Pons (tissue), 1 donor: ENCODE measurements at places on chromosomes 11 and 22.

DNA sequence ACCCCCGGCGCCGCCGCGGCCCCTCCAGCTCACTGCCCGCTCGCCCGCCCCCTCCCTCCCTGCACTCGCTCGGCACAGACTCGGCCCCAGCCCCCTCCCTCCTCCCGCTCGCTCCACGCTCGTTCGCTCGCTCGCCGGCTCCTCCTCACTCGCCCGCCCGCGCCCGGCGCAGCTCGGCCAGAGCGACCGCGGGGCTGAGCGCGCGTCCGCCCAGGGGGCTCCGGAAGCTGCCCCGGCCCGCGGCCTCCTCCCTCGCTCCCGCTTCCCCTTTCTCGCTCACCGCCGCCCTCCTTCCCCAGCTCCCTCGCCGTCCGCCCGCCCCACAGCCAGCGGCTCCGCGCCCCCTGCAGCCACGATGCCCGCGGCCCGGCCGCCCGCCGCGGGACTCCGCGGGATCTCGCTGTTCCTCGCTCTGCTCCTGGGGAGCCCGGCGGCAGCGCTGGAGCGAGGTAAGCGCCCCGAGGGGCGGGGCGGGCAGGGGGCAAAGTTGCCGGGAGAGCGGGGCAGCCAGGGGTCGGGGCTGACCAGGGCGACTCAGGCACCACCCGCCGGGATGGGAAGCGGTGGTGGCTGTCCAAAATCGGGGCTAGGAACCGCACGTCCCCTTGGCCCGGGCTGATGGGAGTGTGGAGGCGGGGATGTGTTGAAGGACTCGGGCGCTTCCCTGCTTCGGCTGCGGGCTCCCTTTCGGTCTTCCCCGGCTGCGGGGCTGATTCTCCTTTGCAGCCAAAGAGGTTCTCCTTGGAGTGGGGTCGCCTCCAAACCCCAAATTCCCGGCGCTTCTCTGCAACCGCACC, at the start of gene SEZ6L:
TSS of gene SEZ6L (plus strand) at position 148 of the 797 bp plus-strand sequence. CDS start at position 356, 208 bp downstream.
- DNase-seq, result no peak

DNA sequence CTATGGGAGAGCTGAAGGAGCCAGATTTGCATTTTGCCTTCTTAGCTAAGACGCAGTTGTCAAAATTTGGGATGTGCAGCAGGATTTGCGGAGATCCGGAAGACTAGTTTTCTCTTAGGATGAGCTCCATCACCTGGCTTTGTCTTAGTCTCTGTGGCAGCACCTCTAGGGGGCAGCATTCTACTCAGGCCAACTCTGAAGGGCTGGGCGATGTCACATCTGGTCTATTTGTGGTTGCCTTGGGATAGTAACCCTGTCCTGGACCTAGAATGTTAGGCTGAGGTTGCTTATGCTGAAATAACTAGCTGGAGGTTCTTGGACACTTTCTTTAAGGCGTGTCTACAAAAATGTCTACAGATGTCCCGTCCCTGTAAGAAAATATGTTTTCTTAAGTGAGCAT, 116.2 kb downstream of the FAT3 start:
- no peak for DNase-seq

DNA sequence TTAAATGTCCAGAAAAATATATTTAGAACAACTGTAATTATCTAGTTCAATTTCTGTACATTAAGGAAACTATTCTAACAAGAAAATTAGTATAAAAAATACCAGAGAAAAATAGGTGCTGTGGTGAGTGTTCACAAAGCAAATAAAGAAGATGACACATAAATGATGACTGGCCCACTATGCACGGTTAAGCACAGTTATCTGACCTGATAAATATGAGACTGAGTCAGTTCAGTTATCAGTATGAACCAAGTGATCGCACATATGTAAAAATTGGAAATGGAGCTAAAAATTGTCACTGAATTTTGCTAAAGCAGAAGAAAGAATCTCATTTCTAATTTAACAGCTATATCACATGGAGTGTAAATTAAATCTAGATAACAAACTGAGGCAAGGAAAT, 18.8 kb upstream of the MAML2 start:
- no peak for DNase-seq

- DNase-seq, result peak; percentile 59
Observed at GRCh38 chr22:30605449-30606110, 1.4 kb upstream of the TCN2 start.

GRCh38 chr11:67301951-67302516, 1.3 kb upstream of the SSH3 start:
- DNase-seq, result no peak

GRCh38 chr11:59263225-59263894, 50.6 kb upstream of the MPEG1 start:
- no peak for DNase-seq

DNA sequence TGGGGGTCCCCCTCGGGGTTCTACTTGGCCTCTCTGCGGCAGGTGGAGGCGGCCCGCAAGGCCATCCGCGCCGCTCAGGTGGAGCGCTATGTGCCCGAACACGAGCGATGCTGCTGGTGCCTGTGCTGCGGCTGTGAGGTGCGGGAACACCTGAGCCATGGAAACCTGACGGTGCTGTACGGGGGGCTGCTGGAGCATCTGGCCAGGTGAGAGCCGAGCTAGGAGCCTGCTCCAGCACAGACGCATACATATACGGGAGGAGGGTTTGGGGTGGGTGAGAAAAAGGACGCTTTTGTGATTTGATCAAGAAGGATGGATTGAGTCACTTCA, 415 bp downstream of the CENATAC start:
- no peak for DNase-seq

GRCh38 chr11:22177186-22177585, 15.7 kb upstream of the ANO5 start:
- DNase-seq, result no peak

DNA sequence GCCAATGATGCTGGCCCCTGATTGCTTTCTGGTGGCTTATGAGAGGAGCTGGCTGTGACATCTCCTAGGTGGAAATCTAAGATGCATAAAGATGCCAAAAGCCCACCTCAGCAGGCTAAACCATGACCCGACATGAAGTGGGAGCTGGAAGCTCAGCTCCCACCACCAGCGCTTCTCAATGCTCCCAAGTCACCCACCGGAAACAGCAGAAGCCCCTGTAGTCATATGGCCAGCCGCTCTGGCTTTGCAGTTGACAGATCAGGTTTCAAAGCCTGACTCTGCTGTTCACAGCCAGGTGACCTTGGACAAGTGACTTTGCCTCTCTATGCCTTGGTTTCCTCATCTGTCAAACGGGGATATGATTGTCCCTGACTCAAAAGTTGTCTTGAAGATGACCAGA, 29.1 kb upstream of the ANO1 start:
- no peak for DNase-seq

DNA sequence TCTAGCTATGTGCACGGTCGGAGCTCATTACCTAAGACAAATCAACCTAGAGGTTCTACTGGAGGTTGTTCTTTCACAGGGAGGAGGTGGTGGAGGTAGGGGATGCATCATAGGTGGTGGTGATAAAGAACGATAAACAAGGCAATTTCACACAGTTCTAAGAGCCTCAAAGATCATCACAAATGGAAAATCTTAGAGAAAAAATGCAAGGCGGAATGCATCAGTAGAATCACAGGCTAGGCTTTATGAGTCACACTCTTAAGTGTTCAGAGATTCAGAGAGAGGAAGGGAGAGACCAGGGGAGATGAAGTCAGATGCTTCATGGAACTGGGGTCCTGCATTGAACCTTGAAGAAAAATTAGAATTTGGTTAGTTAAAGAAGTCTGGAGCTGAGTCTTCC, 58.3 kb downstream of the TMPRSS5 start:
- DNase-seq, result no peak

DNA sequence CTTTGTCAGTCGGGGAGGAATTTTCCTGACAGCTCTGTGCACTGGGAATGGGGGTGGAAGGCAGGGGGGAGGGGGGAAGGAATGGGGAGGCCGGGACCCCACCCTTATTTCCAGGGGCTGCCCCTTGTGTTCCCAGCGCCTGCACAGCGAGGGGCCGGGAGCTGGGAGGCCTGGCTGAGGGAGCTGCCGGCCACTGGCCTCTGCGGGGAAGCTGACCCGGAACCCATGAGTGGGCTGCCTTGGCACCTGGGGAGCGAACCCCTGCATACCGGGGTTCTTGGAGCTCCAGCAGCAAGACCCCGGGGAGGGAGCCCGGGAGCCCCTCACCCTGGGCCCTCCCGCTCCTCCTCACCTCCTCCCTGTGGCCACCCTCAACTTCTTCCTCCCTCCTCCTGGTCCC, 3.5 kb downstream of the H19 start:
- DNase-seq, result no peak

GRCh38 chr22:44667829-44668189, 34.2 kb upstream of the PRR5 start:
- no peak for DNase-seq

GRCh38 chr11:102589047-102589459, 36.1 kb downstream of the MMP20 start:
- no peak for DNase-seq

- no peak for DNase-seq
Observed at GRCh38 chr11:64141081-64141783, 24.7 kb downstream of the MACROD1 start.

- DNase-seq, result no peak
Observed at GRCh38 chr11:100810146-100810545, 123.1 kb downstream of the ARHGAP42 start.

- no peak for DNase-seq
Observed at GRCh38 chr22:31869739-31870138, 74.6 kb upstream of the YWHAH start.

DNA sequence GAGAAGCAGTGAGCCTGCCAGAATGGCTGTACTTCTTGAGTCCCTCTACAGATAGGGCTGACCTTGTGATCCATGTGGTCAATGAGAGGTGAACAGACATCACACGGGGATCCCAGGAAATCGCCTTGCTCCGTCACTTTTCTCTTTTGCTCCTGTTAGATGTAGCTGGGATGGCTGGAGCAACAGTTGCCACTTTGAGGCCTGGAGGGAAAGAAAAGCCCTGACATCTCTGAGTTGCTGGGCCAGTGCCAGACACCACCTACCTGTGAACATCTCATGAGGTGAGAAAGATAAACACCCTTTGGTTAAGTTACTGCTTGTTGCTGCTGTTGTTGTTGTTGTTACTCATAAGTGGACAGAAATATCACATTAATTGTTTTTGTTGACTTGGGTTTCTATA, 840.3 kb downstream of the TBC1D22A start:
- no peak for DNase-seq

- DNase-seq, result no peak
Observed at GRCh38 chr11:70026726-70027125, 51.4 kb upstream of the ANO1 start.

DNA sequence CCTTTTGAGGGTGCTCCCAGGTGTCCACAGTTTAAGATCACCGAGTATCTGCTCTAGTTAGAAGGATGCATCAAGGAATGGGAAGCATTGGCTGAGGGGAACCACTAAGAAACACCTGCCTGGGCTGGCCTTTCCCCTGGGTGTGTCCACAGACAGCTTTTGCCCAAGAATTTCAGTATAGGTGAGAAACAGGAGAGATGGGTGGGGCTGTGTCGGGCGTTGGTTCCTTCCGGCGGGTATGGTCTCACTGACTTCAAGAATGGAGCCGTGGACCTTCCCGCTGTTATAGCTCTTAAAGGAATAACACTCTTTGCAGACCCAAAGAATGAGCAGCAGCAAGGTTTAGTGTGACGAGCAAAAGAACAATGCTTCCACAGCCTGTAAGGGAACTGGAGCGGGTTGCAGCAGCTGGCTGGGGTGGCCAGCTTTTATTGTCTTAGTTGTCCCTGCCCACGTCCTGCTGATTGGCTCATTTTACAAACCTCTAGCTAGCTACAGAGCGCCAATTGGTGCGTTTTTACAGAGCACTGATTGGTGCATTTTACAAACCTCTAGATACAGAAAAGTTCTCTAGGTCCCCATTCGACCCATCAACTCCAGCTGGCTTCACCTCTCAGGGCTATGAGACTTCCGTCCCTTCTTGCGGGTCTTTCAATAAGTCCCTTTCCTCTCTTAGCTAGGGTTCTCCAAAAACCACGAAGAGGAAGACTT, 2.4 kb downstream of the FADS1 start:
- DNase-seq, result peak; percentile 86

- no peak for DNase-seq
Observed at GRCh38 chr11:101907815-101908214, 7.0 kb upstream of the CEP126 start.

GRCh38 chr22:44920183-44920582, 89.6 kb downstream of the PHF21B start:
- DNase-seq, result no peak

- no peak for DNase-seq
Observed at GRCh38 chr22:22068657-22069056, 86.1 kb upstream of the TOP3B start.

DNA sequence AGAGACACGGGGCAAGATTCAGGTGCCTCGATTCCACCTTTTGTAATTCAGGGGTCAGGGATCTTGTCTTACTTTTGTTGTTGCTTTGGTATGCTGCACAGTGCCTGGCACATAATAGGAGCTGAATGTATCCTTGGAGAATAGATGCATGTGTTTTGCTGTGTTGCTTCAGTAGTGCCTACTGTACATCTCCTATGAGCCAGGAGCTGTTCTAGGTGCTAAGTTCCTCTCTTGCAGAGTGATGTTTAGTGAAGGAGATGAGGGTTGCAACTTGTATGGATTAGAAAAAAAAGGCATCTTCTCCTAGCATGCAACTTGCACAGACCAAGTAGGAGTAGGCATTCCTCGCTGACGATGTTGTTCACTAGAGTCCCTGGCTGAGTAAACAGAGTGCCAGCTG, 555.4 kb downstream of the NTM start:
- no peak for DNase-seq

- DNase-seq, result no peak
Observed at GRCh38 chr22:47811971-47812370, 1049.5 kb downstream of the TBC1D22A start.

GRCh38 chr11:79471071-79471844, 30.4 kb upstream of the TENM4 start:
- no peak for DNase-seq

GRCh38 chr11:33775832-33776470, 1.6 kb upstream of the FBXO3 start:
- DNase-seq, result no peak

DNA sequence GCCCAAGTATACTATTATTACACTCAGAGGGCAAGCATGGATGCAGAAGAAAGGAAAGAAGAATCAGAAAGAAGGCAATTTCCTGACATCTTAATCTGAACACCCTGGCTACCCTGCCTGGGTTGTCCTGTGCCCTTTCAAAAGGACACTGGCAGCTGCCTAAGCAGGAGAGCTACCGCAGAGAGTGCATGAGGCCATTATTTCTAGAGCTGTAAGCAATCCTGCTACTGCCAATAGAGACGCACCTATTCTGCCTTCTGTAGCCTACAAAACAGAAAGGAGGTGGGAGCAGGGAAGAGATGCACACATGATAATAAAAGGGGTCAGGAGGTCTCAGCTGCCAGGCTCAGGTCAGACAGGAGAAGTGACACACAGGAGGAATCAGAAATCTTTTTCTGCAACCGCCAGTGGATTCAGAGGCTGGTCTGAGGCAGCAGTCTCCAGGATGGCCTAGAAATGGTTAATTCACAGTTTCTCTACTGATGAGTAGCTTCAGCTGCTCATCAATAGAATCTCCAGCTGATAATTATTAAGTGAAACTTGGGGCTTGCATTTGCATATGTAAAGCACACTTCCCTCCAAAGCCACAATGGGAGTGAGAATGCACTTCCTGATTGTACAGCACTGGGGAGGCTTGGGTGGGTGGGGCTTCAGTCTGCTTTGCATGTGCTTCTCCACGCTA, 253.9 kb downstream of the LARGE1 start:
- DNase-seq, result no peak

- DNase-seq, result peak; percentile 36
Observed at GRCh38 chr11:117180020-117180419, 1.5 kb downstream of the SIDT2 start.

- no peak for DNase-seq
Observed at GRCh38 chr11:110565357-110566336, 135.9 kb downstream of the FDX1 start.
